ENCODE measurements at places on chromosomes 5 and 9.

DNA sequence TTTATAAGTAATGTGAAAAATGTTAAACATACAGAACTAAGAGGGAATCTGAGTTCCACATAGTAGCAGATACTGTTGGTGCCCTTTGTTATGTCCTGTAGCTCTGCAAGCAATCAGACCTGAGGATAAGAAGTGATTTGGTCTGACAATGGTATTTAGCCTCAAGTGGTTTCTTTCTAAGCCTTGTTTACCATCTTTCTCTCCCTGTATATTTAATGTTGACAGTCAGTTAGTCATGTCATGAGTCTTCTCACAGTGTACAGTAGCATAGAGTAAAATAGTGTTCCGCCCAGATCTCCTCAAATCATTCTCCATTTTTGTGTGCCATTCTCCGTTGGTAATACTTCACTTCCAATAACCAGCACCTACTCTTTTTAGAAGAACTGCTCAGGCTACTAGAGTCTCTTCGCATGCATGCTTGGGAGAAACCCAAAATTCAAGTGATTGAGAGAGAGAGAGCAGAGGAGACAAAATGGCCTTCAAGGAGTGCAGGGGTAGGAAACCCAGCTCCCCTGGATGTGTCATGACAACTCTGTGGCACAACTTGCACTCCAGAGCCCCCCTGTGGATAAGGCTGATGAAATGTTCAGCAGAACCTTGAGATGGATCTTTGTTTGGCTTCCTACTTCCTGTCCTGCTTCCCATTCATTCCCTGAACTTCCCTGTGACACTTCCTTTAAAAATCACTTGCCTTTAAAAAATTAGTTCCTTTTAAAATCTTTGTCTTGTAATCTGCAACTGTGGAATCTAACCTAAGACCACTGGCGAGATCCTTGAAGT is 129.2 kb upstream of the FST start:
- no peak for DNase-seq

DNA sequence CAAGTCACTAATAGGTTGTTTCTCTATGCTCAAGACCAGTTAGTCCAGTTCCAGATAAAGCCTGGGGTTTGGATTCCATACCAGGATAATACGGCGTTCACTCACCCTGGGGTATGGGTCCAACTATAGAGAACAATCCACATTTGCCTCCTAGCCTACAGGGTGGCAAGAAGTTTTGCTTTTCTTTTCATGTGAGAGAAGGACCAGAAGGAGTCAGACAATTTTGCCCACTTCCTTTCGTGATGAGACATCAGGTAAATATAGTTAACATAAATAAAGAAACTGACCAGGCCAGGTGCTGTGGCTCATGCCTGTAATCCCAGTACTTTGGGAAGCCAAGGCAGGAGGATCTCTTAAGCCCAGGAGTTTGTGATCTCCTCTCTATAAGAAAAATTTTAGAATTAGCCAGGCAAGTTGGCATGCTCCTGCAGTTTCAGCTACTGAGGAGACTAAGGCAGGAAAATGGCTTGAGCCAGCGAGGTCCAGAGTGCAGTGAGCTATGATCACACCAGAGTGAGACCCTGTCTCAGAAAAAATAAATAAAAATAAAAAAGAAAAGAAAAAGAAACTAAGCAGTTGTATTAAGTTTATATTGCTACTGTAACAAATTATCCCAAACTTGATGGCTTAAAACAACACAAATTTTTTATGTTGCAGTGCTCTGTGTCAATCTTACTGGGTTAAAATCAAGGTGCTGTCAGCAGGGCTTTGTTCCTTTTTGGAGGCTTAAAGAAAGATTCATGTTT is 7.5 kb upstream of the REEP5 start:
- no peak for DNase-seq

- no peak for DNase-seq
Observed at GRCh38 chr9:105218673-105219072, 25.8 kb upstream of the SLC44A1 start.

GRCh38 chr5:21856987-21857386 is 996.2 kb downstream of the CDH12 start:
- no peak for DNase-seq

DNA sequence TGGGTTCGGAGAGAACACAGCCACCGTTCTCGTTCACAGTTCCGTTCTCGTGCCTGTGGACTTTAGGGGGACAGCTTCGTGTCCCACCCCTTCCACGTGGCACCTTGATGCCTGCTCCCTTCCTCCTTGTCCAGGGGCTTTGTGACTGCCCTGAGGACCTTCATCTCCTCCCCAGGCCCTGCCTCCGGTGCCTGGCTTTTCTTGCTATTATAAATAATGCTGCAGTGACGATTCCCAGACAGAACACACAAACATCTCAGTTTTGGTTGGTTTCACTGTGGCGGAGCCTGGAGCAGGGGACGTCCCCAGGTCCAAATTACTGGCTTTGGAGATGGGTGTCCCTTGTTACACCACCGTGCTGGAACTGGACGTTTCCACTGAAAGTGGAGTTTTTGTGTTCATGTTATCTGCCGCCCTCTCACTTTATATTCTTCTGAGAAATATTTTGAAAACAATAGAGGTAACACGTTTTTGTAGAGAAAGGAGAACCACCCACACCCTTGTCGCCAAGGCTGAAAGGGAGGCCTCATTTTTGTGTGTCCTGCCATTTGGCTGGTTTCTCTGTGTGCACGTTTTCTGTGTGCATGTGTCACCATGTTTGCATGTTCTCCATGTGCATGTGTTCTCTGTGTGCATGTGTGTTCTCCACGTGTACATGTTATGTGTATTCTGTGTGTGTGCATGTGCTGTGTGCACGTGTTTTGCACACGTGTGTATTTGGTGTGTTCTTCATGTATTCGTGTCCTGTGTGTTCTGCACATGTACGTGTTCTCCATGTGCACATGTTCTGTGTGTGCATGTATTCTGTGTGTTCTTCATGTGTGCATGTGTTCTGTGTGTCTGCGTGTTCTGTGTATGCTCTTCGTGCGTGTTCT is 24.2 kb downstream of the WNK2 start:
- DNase-seq: no peak

GRCh38 chr9:126521089-126521488 is 92.6 kb upstream of the LMX1B start:
- DNase-seq: no peak

DNA sequence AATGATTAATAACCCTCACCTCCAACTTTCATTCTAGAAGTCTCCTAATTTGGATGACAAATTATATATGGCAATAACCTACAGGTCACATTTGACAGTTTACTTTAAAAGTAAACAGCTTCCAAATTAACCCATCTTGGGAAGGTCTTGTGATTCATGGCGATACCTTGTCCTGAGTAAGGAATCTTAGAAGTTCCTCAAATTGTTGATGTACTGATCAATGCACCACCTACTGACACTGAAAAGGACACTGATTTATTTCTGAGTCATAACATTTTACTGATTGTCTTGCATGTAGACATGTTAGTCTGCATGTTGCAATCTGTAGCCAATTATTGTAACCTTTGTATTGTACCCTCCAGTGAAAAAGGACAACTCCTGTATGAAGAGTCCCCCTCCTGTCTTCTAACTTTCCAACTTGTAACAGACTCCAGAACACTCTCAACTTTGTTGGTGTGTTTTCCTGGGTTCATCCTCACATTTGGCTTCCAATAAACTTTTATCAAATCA is 16.0 kb upstream of the SLC22A5 start:
- no peak for DNase-seq

- no peak for DNase-seq
Observed at GRCh38 chr9:129467004-129467588, 153.8 kb downstream of the C9orf50 start.

GRCh38 chr5:169127431-169127830 is 173.5 kb downstream of the SLIT3 start:
- DNase-seq: no peak

DNA sequence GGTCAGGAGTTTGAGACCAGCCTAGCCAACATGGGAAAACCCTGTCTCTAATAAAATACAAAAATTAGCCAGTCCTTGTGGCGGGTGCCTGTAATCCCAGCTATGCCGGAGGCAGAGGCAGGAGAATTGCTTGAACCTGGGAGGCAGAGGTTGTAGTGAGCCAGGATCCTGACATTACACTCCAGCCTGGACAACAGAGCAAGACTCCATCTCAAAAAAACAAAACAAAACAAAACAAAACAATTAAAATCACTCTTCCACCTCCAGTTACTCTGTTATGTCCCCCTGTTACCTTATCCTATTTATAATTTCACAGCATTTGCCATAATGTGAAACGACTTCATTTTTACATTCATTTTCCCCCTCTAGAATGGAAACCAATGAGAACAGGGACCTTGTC is 54.4 kb downstream of the CXXC5 start:
- no peak for DNase-seq

- peak; percentile 84 for DNase-seq
Observed at GRCh38 chr5:177116631-177117373, 16.8 kb upstream of the NSD1 start.

DNA sequence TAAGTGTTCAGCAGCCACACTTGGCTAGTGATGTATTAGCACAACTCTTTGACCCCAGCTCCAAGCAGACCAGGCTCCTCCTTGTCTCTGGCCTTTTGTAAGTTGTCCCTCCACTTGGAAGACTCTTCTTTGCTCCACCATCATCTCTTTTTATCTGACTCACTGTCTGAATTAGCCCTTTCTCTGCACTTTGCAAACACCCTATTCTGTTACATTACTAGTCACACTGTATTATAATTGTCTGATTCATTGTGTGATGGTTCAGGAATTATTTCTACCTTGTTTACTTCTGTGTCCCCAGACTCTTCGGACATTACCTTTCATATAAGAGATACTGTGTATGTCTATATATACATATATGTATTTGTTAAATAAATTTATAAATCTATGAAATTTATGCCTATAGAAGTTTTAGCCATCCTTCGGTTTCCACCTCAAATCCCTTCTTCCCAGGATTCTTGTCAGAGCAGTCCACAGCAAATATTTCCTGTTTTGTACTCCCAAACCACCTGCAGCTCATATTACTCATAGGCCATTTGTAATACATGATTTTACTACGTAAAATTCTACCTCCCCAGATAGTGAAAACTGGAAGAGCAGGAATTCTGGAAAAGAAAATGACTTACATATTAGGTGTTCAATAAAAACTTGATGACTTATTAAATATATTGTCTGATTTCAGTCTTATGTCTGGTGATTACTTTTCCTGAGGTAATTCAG is 69.0 kb downstream of the MTAP start:
- no peak for DNase-seq

DNA sequence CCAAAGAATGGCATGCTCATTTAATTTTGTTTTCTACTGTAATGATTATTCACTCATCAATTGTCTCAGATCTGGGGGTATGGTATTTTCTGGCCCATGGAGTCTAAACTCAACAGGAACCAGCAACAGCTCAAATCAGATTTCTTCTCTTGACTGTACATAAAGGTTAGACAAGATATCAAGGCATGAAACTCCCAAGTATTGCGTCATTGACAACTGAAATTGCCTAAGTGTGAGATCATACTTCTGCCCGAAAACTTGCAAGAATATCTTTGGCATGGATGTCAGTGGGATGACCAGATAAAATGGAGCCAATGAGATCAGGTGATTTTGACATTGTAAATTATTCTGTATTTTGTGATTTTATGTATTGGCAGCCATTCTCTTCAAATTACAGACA is 141.7 kb upstream of the STK32A start:
- peak; percentile 54 for DNase-seq

GRCh38 chr5:147586832-147587231 is 77.0 kb upstream of the DPYSL3 start:
- DNase-seq: peak; percentile 3

DNA sequence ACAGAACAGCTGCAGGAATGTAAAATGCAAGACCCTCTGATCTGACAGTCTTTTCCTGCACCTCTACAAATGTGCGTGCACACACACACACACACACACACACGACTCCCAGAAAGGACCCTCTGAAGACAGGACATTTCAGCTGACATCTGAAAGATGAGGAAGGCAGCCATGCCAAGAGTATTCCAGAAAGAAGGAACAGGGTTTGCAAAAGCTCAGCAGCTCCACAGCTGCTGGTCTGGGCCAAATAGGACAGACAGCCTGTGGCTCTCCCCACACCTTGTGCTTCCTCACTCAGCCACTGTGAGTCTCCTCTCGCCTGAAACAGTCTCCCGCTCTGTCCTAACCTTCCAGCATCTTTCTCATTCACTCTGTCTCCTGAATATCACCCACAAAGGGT is 189.0 kb downstream of the PALM2AKAP2 start:
- peak; percentile 17 for DNase-seq

GRCh38 chr9:109989296-109989695 is 209.3 kb downstream of the PALM2AKAP2 start:
- DNase-seq: peak; percentile 27

- no peak for DNase-seq
Observed at GRCh38 chr9:4572184-4572826, 82.0 kb downstream of the SLC1A1 start.

DNA sequence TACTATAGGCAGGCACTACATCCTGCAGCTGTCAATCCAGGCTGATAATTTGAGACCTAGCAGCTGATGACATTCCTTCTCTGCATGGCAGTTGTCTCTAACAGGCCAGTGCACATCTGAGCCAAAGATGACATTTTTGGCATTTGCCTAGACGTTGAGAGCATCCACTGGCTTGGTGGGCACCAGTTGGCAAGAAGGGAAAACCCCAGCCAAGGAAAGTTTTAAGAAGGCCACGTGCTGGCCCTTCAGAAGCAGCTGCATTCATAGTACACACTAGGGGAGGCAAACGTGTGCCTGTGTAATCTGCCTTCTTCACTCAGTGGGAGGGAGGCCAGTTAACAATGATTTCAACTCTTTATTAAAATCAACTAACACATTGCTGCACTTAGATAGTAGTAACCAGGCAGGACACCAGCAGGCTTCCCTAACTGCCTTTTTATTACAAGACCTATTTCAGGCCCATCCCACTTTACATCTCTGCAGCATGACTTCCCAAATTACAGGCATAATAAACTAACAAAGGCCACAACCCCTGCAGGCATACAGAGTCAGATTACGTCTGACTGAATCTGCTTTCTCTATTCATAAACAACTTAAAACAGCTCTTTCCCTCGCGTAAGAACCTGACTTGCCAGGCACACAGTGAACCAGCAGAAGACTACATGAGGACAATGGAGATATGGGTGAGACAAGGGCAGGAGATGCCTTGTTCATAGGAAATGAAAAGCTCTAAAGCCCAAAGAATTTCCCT is 576.3 kb downstream of the PDE4D start:
- DNase-seq: peak; percentile 61

GRCh38 chr9:444528-444927 is 229.9 kb downstream of the DOCK8 start:
- no peak for DNase-seq

GRCh38 chr5:72760259-72760658 is 56.2 kb upstream of the TNPO1 start:
- peak; percentile 6 for DNase-seq

DNA sequence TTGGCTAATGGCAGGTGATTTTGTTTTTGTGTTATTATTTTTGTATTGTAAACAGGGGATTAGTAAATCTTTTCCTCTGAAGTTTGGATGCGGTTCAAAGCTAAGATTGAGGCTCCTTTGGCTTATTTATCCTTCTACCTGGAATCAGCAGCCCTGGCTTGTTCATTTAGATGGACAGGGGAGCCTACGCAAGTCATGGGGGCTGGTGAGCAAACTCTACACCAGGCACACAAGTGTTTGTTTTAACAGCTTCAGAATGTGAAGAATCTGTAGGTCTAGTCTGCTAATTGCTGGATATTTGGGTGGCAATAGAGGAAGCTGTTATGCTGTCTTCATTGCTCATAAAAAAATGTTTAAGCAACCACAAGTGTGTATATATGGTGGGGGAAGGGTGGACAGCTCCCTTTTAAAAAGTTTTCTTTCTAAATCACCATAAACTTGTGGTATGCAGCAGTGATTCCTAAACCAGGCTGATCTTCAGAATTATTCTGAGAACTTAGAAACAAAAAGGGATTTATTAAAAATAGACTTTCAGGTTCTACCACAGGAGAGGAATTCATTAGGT is 20.7 kb downstream of the ZNF462 start:
- DNase-seq: no peak

- no peak for DNase-seq
Observed at GRCh38 chr5:173591056-173591514, 25.4 kb downstream of the BOD1 start.

Data from fibroblast of gingiva (primary cell).